ENCODE measurements at places on chromosomes 2 and 18.
A peak's percentile ranks its signal among the peaks of the same experiment; 100 is the strongest.

DNA sequence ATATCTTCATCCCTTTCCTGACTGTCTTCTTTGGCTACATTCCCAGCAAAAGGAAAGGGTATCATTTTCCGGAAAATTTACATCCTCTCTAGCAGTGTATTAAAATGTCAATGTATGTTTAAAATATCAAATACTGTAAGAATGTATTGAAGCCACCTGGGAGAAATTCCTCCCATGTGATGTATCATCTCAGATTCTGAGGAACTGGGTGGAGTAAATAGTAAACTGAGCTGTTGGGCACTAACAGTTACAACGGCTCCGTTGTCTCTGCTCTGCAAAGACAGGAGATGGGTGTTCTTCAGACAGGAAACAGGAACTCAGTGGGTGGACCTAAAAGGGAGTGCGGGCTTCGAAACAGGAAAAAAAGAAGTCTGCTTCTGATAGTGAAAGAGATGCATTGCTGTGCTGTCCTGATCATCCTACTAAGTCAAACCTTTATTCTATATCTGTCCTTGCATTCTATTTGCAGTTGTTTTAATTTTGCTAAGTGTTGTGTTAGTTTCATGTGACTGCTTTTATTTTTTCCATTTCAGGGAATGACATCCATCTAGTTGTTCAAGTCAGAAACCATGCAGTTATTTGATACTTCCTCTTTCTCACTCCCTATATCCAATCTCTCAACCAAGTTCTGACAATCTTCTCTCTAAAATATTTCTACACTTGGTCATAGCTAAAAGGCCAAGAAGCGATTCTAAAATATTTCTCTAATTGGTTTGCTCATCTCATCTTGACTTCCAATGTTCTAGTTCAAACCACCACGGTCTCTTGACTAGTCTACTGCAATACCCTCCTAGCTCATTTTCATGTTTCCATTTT, 19.4 kb downstream of the DOK1 start:
- DNase-seq: peak; percentile 33

DNA sequence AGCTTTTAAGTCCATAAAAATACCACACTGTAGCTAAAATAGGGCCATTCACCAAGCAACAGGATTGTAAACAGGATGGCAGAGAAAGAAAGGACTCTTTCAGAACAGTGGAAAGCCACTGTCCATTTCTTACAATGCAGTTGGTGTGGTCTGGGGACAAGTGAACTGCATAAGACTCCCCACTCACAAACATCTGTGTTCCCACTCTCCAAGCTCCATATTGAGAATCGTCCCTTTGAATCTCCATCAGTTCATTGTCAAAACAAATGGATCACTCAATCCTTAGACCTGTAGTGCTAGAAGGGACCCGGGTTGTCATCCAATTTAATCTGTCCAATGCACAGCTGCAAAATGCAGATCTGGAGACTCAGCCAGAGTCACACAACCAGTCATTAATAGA, 347.4 kb upstream of the KLHL29 start:
- no peak for DNase-seq

- no peak for DNase-seq
These were observed 131.7 kb upstream of the CDH20 start for GRCh38 chr18:61201511-61201910.

DNA sequence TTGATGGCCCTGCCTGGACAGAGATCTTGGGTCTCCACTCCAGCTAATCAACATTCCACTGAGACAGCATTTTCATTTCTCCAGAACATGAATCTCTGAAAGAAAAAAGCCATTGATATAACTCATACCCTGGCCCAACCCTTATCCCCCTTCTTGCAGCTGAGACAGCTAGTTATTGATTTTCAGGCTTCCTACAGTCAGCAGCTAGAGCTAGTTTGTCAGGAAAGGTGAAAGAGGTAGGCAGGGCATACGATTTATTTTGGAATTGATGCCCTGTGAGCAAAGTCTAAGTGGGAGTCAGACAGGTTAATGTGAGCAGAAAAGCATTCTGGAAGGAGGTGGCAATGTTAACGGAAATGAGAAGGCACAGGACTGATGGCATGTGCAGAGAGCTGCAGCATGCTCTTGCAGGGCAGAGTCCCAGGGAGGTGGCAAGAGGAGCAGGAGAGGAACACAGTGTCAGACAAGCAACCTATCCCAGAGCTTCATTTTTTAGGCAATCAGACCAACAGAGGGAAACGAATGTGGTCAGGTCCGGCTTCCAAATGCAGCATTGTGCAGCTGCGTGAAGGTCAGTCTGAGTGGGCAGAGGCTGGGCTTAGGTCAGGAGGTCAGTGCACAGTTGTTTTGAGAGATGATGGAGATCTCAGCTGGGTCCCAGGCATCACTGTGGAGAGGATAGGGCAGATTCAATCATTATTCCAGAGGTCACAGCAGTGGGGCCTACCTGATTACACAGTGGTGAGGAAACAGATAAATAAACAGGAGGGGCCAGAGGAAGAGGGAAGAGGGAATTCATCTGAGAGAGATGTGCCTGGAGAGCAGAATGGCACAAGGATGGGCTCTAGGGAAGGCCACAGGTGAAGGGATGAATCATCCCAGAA, 134.8 kb downstream of the CMPK2 start:
- no peak for DNase-seq

DNA sequence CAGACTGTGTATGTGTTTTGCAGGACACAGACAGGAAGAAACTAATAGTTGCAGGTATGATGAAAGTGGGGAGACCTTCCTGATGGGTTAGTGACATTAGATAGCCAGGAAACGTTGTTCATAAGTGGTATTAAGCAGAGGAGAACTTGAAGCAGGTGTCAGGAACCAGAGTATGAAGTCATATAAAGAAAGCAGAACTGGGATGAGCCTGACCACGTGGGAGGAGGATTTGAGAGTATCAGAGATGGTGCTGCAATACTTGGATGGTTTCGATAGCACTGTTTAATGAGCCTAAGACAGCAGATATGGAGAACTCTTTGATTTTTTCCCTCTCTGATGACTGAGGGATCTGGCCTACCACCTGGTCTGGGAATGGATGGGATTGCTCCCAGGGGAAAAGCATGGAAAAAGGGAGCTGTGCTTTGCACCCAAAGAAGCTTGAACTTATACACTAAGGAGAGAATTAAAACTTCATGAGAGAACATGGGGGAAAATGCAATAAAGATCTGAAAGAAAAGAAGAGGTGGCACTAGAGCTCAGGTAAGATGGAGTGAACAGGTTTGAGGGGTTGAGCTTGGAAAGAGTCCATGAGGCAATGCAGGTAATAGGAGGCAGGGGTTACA, 226.0 kb upstream of the LRRTM1 start:
- no peak for DNase-seq

DNA sequence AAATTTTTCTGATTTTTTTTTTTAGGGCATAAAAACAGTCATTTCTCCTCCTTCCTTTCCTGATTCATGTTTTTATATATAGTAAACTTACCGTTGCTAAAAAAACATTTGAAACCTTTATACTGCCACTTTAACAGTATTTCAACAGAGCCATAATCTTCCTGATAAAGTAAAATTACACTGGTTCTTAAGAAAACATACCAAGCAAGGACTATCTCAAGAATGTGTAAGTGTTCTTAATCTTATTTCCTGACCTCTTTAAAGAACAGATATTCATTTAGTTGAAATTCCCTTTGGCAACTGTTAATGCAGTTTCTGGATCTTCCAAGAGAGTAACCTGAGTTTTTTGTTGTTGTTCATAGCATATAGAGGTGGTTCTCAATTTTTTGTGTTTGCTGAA, 26.6 kb upstream of the COLEC12 start:
- no peak for DNase-seq

DNA sequence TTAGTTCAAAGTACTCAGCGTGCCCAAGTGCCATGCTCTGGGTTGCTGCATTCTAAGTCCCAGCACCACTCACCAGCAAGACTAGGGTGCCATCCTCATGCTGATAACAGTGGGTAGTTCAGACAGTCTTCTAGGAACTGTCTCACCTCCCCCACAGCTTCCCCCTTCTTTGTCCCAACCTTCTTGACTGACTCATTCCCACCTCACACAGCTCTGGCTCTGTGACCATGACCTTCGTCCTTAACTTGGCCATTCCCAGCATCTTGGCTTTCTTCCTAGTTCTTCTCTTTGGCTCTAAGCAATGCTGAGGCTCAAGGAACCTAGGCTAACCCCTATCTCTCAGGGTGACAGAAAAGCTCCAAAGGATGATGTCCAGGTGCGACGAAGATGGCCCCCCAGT, 20.0 kb upstream of the CXCR4 start:
- DNase-seq: no peak

GRCh38 chr2:69477627-69478026, 40.4 kb upstream of the NFU1 start:
- no peak for DNase-seq

GRCh38 chr2:218230882-218231281, 13.9 kb downstream of the ARPC2 start:
- no peak for DNase-seq

- no peak for DNase-seq
These were observed 51.9 kb upstream of the HNMT start for GRCh38 chr2:137912371-137912770.

- DNase-seq: no peak
These were observed 777.2 kb upstream of the TMEFF2 start for GRCh38 chr2:192971981-192972380.

All from stimulated activated CD4-positive, alpha-beta T cell treated with anti-CD3 and anti-CD28 coated beads, Interleukin-12 subunit alpha, Interleukin-12 subunit beta, amount 100 ng/mL, for 48 hours (primary cell).